T-helper 22 cell (primary cell): ENCODE measurements at places on chromosomes 6 and 20.

- DNase-seq: no peak
Measured at GRCh38 chr6:113636357-113636824, 220.8 kb upstream of the MARCKS start.

DNA sequence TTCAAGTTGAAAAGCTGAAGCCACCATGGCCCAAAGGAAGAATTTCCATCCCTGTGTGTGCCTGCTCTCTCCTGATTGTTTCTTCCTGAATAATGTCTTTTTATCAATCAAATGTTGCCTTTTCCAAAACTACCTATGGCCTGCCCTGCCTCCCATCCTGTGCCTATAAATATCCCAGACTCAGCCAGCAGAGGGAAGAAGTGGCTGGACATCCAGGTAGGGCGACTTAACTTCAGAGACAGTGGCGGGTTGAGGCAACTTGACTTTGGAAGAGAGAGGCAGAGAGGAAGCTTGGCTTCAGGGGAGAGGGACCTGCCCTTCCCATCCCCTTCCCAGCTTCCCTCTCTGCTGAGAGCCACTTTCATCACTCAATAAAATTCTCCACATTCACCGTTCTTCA is 133.0 kb downstream of the LCA5 start:
- no peak for DNase-seq

- DNase-seq: no peak
Measured at GRCh38 chr6:57216235-57217101, 5.6 kb downstream of the RAB23 start.

DNA sequence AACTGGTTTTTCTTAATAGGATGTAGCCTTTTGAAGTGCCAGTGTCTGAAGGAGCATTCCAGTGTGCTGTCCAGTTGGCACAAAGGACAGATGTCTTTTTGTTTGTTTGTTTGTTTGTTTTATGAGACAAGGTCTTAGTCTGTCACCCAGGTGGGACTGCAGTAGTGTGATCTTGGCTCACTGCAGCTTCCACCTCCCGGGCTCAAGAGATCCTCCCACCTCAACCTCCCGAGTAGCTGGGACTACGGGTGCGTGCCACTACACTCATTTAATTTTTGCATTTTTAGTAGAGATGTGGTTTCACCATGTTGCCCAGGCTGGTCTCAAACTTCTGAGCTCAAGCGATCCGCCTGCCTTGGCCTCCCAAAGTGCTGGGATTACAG is 27.7 kb downstream of the CDS2 start:
- no peak for DNase-seq

GRCh38 chr20:37190354-37191112 is 11.2 kb upstream of the MROH8 start:
- no peak for DNase-seq

- no peak for DNase-seq
Measured at GRCh38 chr6:5566718-5567117, 305.4 kb downstream of the FARS2 start.

DNA sequence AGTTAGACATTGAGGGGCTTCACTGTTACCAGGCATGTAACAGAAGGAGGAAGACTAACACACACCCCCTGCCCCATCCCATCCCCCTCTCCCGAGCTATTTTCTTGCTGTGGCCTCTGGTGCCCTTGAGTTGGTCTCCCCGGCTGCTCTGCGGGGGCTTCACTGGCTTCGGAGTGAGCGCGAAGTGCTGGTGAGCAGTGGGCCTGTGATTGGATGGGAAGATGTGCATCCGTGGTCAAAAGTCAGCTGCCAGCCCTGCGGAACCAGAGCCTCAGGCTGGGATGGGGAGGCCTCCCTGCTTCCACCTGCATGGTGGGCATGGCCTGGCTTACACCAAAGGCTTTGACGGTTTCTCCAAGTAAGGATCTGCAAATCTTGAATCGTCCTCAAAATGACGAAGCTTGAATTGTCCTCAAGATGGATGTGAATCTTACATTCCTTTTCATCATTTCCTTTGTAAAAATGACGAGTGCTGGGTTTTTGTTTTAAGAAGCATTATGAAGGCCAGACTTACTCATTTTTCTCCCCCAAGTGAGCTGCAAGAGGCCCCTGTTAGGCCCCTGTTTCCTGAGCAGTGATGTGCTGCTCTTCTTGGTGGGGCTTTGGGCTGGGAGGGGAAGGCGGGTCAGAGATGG is 23.7 kb downstream of the SPATA2 start:
- no peak for DNase-seq

DNA sequence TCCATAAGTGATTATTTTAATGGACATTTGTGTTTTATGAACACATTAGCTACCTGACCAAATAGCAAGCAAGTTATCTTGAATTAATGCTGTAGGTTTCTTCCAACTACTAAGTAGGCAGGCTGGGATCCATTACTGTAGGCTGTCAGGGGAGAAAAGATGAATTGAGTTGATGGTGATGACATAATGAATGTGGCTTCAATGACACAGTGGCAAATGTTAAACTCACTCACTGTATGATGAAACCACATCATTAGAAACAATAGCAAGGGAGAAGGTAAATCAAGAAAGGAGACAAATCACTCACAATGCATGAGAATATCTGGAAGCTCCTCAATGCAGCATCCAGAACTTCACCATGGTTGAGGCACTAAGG is 529.7 kb upstream of the CITED2 start:
- no peak for DNase-seq

GRCh38 chr6:47159763-47160162 is 117.6 kb upstream of the ADGRF1 start:
- DNase-seq: no peak

- DNase-seq: no peak
Measured at GRCh38 chr20:39009348-39009747, 47.2 kb downstream of the DHX35 start.

- DNase-seq: no peak
Measured at GRCh38 chr6:32092760-32093497, 16.2 kb downstream of the TNXB start.

DNA sequence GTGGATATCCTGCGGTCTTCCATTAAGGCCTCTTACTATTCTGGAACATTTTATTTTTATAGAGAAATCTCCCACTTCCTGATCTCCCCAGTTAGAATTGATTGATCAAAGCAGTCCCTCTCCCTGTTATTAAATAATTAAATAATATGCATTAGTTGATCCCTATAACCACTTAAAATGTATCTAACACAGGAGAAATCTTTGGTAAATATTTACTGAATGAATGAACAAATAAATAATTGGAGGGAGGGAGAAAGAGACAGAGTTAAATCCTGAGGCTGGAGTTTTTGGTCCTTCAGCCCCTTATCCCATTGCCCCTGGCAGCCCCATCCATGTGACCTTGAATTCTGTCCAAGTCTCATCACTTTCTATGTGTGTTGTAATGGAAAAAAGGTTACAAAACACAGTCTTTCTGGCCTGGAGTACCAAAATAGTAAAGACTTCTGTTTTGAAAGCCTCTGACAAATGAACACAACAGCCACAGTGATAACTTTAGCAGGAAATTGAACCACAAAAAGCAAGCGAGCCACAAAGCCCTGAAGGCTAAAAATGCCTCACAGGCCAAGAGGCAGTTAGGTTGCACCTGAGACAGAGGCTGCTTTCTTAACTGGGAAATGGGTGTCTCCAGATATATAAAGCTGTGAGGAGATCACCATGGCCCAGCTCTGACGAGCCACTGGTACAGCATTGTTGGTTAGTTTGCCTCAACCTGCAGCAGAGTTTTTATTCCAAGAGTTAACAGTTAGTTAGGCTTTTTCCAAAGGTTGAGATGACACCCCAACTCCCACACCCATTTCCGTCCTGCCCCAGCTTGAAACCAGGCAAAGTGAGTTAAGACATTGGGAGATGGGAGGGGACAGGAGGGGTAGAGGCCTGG is 11.3 kb downstream of the NT5E start:
- no peak for DNase-seq

- no peak for DNase-seq
Measured at GRCh38 chr6:68727699-68728098, 92.6 kb downstream of the ADGRB3 start.

GRCh38 chr6:158629367-158630221 is 14.9 kb downstream of the DYNLT1 start:
- DNase-seq: no peak

DNA sequence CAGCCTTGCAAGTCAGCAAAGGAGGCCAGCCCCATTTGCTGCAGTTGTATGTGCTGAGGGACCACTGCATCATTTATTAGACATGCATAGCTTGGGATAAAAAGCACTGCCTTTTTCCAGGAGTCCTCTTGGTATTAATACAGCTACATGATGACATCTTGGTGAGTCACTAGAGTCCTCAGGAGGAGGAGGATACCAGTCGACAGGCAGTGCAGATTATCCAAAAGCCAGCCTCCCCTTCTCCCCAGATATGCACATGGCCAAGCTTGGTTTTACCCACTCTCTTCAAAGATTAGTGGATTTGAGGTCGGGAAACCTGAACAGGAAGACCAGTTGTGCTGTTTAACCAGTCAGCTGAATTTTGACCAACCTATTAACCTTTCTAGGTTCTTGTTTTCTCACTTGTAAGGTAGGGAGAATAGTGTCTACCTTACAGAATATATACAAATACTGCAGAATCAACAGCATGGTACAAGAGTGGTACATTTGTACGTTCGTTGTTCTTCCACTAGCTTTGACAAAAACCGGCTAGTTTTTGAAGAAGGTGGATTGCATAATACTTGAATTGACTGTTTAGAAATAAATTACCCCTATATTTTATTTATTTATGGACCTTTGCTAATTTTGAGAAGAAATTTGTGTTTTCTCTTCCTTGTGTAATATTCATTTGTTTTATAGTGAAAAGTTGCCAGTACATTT is 31.9 kb downstream of the VAPB start:
- no peak for DNase-seq

- DNase-seq: no peak
Measured at GRCh38 chr6:21529431-21529830, 64.1 kb upstream of the SOX4 start.

- DNase-seq: no peak
Measured at GRCh38 chr20:7806831-7807230, 133.4 kb downstream of the HAO1 start.

- DNase-seq: no peak
Measured at GRCh38 chr20:8166730-8167129, 34.7 kb downstream of the PLCB1 start.
